ENCODE measurements at places on chromosomes 16 and 17. TPM values are rescaled to one million over a fixed set of nuclear protein-coding genes. Genes with fewer than 3 reads are reported as not detected.
A peak's percentile ranks its signal among the peaks of the same experiment; 100 is the strongest.

- no peak for DNase-seq
Measured at GRCh38 chr17:63178530-63178929, 212.5 kb downstream of the TANC2 start.

DNA sequence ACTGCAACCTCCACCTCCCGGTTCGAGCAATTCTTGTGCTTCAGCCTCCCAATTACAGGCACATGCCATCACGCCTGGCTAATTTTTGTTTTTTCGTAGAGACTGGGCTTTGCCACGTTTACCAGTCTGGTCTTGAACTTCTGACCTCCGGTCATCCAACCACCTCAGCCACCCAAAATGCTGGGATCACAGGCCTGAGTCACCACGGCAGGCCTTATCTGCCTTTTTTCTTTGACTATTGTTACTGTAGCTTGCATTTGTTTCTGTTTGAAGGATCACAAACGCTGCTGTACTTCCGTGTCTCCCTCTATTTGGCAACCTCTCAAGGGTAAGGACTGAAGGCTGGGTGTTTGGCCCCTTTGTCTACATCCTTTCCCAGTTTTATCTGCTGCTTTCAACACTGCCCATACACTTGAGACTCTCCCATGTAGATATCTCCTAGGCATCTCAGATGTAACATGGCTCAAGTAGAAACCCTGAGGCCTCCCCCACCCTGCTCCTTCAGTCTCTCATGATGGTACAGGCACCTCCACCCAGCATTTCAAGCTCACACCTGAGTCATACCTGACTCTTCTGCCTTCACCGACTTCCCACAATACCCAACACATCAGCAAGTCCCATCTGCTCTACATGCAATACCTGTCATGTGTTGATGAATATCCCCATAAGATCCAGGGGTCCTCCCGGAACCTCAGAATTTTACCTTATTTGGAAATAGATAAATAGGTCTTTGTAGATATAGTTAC is 219.0 kb downstream of the CPPED1 start:
- no peak for DNase-seq

- peak; percentile 10 for DNase-seq
Measured at GRCh38 chr17:28896884-28897768, at the start of gene FLOT2. Gene FLOT2, minus strand, starts transcription at chr17:28897733. Its CDS starts 159 bp downstream, at chr17:28897574.

- no peak for DNase-seq
Measured at GRCh38 chr17:48543854-48544348, 1.0 kb downstream of the HOXB2 start.

DNA sequence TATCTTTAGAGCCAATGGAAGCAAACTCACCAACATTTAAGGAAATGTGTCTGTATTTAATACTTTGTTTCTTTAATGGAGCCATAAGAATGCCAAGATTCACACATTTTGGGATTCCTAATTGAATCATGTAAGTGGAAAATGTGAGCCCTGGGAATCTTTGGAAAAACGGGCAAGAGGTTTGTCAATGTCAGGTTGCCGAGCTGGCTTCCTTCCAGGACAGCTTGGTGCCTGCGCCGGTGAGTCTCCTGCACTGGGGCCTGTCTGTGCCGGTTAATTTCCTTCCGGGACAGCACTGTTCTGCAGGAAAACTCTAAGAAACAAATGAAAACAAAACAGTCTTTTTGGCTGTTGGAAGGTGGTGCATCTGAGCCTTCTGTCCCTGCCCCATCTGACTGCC is 210.6 kb downstream of the HAPSTR1 start:
- DNase-seq: no peak

DNA sequence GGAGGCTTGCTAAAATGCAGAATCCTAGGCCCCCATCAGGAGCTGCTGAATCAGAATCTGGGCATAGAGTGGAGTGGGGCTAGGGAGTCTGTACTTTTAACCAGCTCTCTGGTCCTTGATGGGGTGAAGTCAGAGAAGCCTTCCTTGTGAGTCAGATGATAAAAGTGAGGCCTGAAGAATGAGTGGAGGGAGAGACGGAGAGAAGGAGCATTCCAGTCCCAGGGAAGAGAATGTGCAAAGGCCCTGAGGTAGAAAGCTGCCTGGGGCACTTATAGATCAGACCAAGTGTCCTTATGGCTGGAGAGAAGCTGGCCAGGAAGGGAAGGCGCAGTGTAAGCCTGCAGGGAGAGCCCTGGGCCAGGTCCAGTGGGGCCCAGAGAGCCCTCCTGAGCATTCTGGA is 235.1 kb upstream of the NLRP1 start:
- DNase-seq: no peak

- no peak for DNase-seq
Measured at GRCh38 chr17:66464921-66465320, 162.5 kb downstream of the PRKCA start.

DNA sequence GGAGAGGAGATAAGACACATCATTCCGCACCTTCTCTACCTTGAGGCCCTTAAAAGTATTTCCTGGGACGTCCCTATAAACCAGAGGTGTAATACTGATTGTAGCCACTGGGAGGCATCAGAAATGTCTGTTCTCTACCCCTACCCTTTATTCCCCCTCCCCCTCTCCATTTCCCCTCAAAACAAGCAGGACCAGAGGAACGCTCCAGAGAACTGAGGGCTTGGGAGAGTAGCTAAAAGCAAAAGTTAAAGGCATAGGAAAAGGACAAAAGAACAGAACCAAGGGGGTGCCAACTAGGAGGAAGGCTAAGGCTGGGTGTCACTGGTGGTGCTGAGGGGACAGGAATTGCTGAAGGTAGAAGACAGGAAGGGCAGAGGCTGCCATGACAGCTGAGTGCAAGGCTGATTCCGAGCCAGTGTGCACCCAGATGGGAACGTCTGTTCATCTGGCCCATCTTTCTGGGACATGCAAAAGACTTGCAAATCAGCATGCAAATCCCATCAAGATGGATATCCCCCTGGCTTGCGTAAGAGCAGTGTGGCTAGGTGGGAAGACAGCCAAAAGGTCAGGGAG is 6.7 kb downstream of the CAMTA2 start:
- no peak for DNase-seq

- no peak for DNase-seq
Measured at GRCh38 chr17:20206591-20206990, 197.4 kb downstream of the SPECC1 start.

GRCh38 chr16:77668201-77668600 is 54.1 kb upstream of the NUDT7 start:
- no peak for DNase-seq

- DNase-seq: peak; percentile 24
Measured at GRCh38 chr16:27374804-27375425, 27.1 kb upstream of the IL21R start.

Gene SULT1A3
- polyA plus RNA-seq: 5.2 TPM

Gene PRR15L
- 22.7 TPM for polyA plus RNA-seq
